ENCODE measurements at places on chromosomes 11 and 22. TPM values are rescaled to one million over a fixed set of nuclear protein-coding genes. Genes with fewer than 3 reads are reported as not detected.

DNA sequence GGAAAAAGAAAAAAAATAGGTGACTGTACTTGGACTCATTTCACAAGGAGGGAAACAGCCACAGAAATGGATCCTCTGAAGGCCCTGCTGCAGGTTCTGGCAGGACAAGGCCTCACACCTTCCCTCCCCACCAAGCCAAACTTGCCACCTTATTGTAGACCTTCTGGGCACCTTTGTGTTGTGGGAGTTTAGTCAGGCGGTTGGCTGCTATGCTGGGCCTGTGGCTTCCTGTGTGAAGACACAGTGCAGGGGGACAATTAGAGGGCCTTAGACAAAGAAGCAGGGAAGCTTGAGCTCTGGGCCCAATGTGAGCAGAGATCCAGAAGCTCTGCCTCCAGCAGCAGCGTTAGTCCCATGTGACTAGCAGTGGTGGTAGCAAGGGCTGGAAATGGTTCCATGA lies 4.2 kb downstream of the RAB1B start:
- no peak overlapping the region for H3K4me3 ChIP-seq
- peaks cover 4% of the 10 kb centered on the region for H3K4me1 ChIP-seq
- no peak overlapping the region for H3K27ac ChIP-seq

- H3K27me3 ChIP-seq: peaks cover 3% of the 10 kb centered on the region
- DNase-seq: no peak
- H3K4me1 ChIP-seq: peaks cover 24% of the 10 kb centered on the region
- no peak overlapping the region for H3K4me3 ChIP-seq
Measured at GRCh38 chr11:126072141-126072741, 9.6 kb upstream of the CDON start.

- DNase-seq: no peak
- peaks cover 10% of the 10 kb centered on the region for H3K4me1 ChIP-seq
- no peaks in the 10 kb centered on the region for H3K27me3 ChIP-seq
- H3K36me3 ChIP-seq: no peaks in the 10 kb centered on the region
Measured at GRCh38 chr11:86760577-86760976, 39.8 kb upstream of the PRSS23 start.

LPXN gene
- 4.5 TPM for total RNA-seq

- H3K4me1 ChIP-seq: no peaks in the 10 kb centered on the region
- no peaks in the 10 kb centered on the region for H3K36me3 ChIP-seq
- no peak overlapping the region for H3K4me3 ChIP-seq
- no peak overlapping the region for H3K27ac ChIP-seq
- peaks cover 14% of the 10 kb centered on the region for H3K27me3 ChIP-seq
- DNase-seq: no peak
Measured at GRCh38 chr11:124159481-124159880, 23.7 kb upstream of the OR10D3 start.

DNA sequence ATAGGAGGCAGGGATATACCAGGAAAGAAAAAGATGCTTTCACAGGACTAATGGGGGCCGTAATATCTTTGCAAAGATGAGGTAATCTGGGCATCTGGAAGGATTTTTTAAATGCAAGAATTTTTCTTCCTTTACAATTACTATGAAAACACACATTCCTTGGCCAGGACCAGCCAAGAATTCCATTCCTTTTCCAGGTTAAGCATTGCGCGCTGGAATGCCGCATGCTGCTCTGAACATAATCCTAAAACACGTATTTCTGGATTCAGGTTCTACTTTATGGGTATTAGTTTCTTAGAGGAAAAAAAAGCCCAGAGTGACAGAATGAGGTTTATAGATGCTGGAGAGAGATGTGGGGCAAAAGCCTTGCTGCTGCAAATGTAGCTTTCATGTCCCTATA lies 99.4 kb upstream of the SORL1-AS1 start:
- DNase-seq: no peak
- H3K4me3 ChIP-seq: no peak overlapping the region
- H3K27ac ChIP-seq: no peak overlapping the region
- peaks cover 28% of the 10 kb centered on the region for H3K36me3 ChIP-seq

DNA sequence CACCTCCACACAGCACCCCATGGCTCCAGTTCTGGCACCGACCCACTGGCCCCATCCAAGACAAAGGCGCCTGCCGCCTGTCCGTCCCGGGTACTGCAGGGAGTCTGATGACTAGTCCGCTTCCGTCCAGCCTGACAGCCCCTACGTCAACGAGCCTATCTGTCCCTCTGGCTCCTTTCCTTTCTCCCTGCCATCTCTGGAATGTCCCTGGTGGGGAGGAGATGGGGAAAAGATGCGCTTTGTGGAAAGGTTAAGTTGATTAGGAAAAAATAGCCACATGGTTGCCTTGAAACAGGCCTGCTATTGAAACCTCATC lies 10.4 kb downstream of the PDGFB start:
- H3K27me3 ChIP-seq: no peaks in the 10 kb centered on the region
- DNase-seq: no peak
- H3K27ac ChIP-seq: peak overlapping the region; percentile 18

DNA sequence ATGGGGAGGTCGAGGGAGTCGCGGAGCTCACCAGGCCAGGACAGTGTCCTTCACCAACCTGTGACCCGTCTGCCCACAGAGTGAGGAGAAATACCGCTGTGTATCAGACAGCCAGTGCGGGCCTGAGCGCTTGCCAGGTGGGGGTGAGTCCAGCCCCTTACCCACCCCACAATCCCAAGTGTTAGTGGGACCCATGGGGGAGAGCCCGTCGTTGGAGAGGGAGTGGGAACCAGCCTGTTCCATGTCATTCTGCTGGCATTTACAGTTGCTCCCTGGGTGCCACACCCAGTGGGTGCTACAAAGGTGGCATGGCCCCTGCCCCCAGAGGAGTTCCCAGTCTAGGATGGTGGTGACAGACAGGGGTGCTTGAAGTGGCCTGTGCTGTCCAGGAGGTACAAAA lies 9.2 kb downstream of the P2RX3 start:
- no peak overlapping the region for H3K27ac ChIP-seq
- no peaks in the 10 kb centered on the region for H3K36me3 ChIP-seq
- DNase-seq: no peak
- no peak overlapping the region for H3K4me3 ChIP-seq
- H3K27me3 ChIP-seq: peaks cover 4% of the 10 kb centered on the region
- peaks cover 23% of the 10 kb centered on the region for H3K4me1 ChIP-seq

DNA sequence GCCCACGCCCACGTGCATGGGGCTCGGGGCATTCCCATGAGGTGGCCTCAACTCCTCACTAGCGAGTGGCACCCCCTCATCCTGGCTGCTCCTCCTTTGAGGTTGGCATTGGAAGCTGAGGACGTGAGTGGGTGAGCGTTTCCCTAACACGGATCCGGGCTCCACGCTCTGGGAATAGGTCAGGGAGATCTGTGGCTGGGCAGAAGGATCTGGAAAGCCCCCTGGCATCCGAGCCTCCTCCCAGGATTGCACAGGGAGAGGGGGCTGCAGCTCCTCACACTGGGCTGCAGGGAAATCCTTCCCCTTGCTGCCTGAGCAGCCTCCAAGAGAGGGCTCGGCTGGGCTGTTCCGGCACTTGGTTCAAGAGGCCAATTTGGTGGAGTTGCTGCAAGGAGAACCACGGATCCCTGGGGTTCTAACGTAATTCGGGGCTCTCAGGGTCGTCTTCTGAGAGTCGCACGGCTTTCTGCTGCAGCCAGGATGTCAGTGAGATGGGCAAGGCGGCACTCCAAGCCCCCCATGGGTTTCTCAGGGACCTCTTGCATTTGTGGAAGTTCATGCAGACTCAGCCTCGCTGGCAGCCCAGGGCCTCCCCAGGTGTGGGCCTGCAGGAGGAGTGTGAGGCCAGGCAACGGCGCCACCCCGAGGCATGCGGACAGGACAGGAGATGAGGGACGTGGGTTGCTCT lies 1119.0 kb downstream of the BRD1 start:
- H3K27me3 ChIP-seq: no peaks in the 10 kb centered on the region
- H3K4me3 ChIP-seq: no peak overlapping the region
- H3K27ac ChIP-seq: no peak overlapping the region
- DNase-seq: no peak
- H3K4me1 ChIP-seq: peaks cover 9% of the 10 kb centered on the region

DNA sequence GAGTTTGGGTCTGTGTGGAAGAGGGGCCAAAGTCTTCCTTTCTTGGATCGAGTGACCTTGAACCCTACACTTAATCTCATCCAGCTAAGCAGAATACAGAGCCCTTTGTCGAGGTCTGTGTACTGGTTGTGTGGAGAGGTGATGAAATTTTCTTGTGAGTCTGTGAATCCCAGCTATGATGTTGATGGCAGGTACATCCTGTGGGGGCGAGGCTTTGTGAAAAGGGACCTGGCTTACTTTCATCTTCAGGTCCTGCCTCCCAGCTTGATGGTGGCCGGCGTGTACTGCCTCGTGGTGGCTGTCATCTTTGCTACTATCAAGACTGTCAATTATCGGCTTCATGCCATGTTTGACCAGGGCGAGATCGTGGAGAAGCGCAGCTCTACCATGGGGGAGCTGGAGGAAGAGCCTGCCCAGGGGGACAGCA lies 1.0 kb downstream of the PCNX3 start:
- no peaks in the 10 kb centered on the region for H3K27me3 ChIP-seq
- peaks cover 5% of the 10 kb centered on the region for H3K36me3 ChIP-seq
- peak overlapping the region; percentile 91 for H3K27ac ChIP-seq
- H3K4me1 ChIP-seq: peaks cover 16% of the 10 kb centered on the region

DNA sequence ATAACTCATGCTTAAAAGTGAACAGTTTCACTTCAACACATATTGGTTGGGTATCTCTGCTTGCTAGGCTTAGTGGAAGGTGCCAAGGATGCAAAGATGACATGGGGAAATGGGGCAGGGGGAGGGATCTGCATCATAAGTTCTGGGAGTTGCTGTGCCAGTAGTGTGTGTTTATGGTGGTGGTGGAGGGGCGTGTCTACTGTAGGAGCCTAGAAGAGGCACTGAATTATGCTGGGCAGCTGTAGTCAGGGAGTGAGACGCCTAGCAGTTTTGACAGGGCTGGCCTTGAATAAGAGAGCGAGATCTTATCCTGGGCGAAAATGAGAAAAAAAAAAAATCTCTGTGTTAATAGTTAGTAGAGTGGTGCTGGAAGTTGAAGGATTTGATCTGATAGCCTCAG lies 3.0 kb downstream of the ELMOD1 start:
- H3K27me3 ChIP-seq: peaks cover 82% of the 10 kb centered on the region
- no peaks in the 10 kb centered on the region for H3K36me3 ChIP-seq
- DNase-seq: no peak
- no peak overlapping the region for H3K27ac ChIP-seq
- peaks cover 23% of the 10 kb centered on the region for H3K4me1 ChIP-seq
- peak overlapping the region; percentile 9 for H3K4me3 ChIP-seq

GRCh38 chr11:12822392-12823022 lies 148.3 kb downstream of the TEAD1 start:
- peaks cover 47% of the 10 kb centered on the region for H3K4me1 ChIP-seq
- H3K36me3 ChIP-seq: peaks cover 15% of the 10 kb centered on the region
- DNase-seq: no peak
- peak overlapping the region; percentile 62 for H3K27ac ChIP-seq
- H3K27me3 ChIP-seq: no peaks in the 10 kb centered on the region

CDC42EP1 gene
- total RNA-seq: 30.4 TPM

- H3K36me3 ChIP-seq: no peaks in the 10 kb centered on the region
- H3K4me3 ChIP-seq: no peak overlapping the region
- DNase-seq: no peak
- H3K4me1 ChIP-seq: peaks cover 5% of the 10 kb centered on the region
- no peaks in the 10 kb centered on the region for H3K27me3 ChIP-seq
- no peak overlapping the region for H3K27ac ChIP-seq
Measured at GRCh38 chr22:50313021-50313420, 5.6 kb upstream of the PLXNB2 start.

DNA sequence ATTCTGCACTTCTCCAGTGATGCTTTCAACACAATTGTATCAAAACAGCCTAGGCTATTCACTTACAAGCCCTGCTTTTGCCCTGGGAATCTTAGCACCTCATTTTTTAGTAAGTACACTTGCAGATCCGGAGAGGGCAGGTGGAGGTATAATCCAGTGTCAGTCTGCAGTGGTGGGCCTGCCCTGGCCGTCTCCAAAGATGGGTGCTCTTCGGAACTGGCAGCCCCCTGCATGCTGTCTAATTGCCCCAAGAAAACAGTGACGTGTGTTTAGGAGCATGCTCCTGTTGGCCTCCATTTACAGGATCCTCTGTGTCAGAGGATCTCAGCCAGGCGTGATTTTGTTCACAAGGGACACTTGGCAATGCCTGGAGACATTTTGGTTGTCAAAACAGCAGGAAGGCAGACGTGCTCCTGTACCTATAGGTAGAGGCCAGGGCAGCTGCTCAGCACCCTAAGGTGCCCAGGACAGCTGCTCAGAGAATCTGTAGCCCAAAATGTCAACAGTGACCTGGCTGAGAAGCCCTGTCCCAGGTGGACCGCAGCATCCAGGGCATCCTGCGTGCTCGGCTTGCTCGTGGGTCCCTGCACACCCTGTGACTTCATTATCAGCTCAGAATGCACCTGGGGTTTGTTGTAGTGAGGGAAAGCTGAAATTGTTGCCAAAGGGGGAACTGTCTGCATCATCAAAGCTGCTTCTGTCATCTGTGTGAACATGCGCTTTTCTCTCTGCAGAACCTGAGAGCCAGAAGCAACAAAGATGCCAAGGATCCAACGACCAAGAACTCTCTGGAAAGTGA lies 90.7 kb downstream of the BCR start:
- no peak overlapping the region for H3K4me3 ChIP-seq
- H3K27me3 ChIP-seq: no peaks in the 10 kb centered on the region
- DNase-seq: no peak
- H3K36me3 ChIP-seq: peaks cover 5% of the 10 kb centered on the region

GRCh38 chr22:44410451-44410991 lies 87.5 kb downstream of the RTL6 start:
- H3K4me3 ChIP-seq: no peak overlapping the region
- H3K36me3 ChIP-seq: no peaks in the 10 kb centered on the region
- H3K27ac ChIP-seq: no peak overlapping the region
- DNase-seq: no peak
- peaks cover 25% of the 10 kb centered on the region for H3K4me1 ChIP-seq

DNA sequence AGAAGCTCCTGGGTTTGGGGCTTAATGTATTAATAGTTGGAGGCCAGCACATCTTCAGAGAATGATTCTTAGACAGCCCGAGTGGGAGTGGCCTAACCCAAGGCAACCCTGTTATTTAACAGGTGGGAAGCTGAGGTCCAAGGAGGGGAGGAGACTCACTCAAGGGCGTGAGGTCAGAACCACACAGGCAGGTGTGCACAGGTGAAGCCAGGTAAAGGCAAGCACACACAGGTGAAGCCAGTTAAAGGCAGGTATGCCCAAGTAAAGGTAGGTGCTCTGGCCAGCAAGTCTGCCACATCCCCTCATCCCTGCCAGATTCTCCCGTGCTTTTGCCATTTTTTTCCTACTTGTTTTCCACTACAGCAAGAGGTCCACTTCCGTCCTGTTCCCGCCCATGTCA lies 2.9 kb upstream of the SHANK2 start:
- H3K36me3 ChIP-seq: no peaks in the 10 kb centered on the region
- H3K27me3 ChIP-seq: peaks cover 17% of the 10 kb centered on the region
- no peak overlapping the region for H3K4me3 ChIP-seq
- H3K4me1 ChIP-seq: peaks cover 27% of the 10 kb centered on the region
- no peak for DNase-seq

- DNase-seq: no peak
- peaks cover 7% of the 10 kb centered on the region for H3K4me1 ChIP-seq
- no peak overlapping the region for H3K4me3 ChIP-seq
- H3K36me3 ChIP-seq: no peaks in the 10 kb centered on the region
- H3K27ac ChIP-seq: peak overlapping the region; percentile 46
Measured at GRCh38 chr22:40997520-40997919, 46.3 kb downstream of the RBX1 start.

GRCh38 chr11:113991170-113991569 lies 16.3 kb downstream of the HTR3A start:
- no peak overlapping the region for H3K4me3 ChIP-seq
- peaks cover 55% of the 10 kb centered on the region for H3K27me3 ChIP-seq
- no peaks in the 10 kb centered on the region for H3K36me3 ChIP-seq
- H3K4me1 ChIP-seq: no peaks in the 10 kb centered on the region
- H3K27ac ChIP-seq: no peak overlapping the region
- no peak for DNase-seq
